Spinal cord (tissue), 10 donors: ENCODE measurements at places on chromosomes 1 and 21. TPM values are rescaled to one million over a fixed set of nuclear protein-coding genes. Genes with fewer than 3 reads are reported as not detected.

- no peak for DNase-seq
Observed at GRCh38 chr1:201594575-201595245, 55.8 kb downstream of the NAV1 start.

GRCh38 chr1:22280526-22280925 is 137.6 kb upstream of the WNT4 start:
- no peak for DNase-seq

- no peak for DNase-seq
Observed at GRCh38 chr1:97207868-97208267, 486.3 kb downstream of the PTBP2 start.

- no peak for DNase-seq
Observed at GRCh38 chr1:201253411-201253810, 29.9 kb upstream of the PKP1 start.

- DNase-seq = no peak
Observed at GRCh38 chr1:8495928-8496401, 178.1 kb downstream of the SLC45A1 start.

- DNase-seq = no peak
Observed at GRCh38 chr1:53580009-53580400, 120.8 kb downstream of the DMRTB1 start.

GRCh38 chr1:16028237-16029002 is 6.6 kb downstream of the CLCNKA start:
- DNase-seq = no peak

DNA sequence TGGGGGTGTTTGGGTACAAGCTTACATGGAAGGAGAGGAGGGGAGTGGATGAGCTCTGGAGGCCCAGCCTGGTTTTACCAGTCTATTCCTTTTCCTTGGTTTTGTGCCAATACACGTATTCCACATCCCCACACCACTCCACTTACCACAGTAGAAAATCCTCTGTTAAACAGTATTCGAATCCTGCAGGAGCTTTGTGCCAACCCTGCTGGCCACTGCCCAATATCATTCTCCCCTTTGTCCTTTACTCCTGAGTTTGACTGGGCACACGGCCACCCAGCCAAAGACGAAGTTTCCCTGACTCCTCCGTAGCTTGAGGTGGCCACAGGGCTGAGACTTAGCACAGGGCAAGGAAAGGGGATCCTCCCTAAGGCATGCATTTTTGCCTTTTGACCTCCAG is 61.6 kb downstream of the TMCO4 start:
- peak; percentile 57 for DNase-seq

DNA sequence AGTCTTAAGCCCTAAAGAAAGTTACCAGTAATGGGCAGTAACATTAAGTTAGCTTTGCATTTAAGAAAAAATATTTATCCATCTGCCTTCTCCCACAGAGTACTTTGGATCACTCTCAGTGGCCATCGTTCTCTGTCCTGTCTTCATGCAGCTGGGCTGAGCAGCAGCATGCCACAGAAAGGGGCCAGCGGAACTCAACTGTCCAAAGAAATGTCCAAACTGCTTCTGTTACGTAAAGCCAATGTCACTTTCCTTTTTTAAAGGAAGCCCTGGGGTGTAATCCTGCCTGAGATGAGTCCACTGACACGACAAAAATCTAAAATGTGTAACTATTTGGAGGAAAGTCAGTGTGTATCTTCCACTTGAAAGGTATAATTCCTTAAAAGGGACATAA is 291.6 kb downstream of the SMYD3 start:
- DNase-seq = no peak

DNA sequence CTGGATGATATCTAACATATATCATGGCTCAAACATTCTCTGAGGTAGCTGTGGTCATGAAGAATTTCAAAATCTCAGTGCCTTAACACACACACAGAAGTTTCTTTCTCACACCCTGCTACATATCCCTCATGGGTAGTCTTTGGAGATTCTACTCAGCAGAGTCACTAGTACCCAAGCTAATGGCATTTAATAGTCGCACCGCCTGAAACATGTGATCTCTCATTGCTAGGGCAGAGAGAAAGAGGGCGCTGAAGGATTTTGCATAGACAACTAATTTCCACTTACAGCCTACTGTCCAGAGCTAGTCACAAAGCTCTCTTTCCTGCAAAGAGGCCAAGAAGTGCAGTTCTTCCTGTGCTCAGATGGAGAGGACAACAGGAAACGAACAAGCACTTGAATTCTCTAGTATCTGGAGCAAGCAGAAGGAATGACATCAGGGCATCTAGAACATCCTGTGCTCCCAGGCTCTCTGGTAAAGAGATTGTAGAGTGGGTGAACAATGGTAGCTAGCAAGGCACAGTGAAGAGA is 183.4 kb upstream of the PTBP2 start:
- DNase-seq = no peak

DNA sequence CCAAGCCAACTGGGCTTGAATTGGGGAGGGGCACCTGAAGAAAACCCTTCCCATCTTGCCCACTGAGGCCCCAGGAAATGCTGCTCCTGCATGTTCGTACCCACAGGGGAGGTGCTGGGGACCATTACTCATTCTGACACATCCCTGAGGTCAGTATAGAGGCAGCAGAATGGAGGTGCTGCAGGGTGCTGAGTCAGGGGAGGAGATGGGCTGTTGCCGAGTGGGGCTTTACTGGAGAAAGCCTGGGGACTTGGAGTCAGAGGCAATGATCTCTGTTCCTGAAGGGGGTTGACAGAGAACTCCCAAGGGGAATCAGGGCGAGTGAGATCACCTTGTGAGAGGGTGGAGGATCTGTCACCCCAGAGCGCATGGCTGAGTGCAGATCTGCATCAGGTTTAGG is 40.2 kb upstream of the KCNA10 start:
- no peak for DNase-seq

- DNase-seq = no peak
Observed at GRCh38 chr21:27683292-27683691, 716.4 kb upstream of the ADAMTS5 start.

GRCh38 chr1:215269955-215270354 is 187.4 kb downstream of the KCNK2 start:
- DNase-seq = no peak

DNA sequence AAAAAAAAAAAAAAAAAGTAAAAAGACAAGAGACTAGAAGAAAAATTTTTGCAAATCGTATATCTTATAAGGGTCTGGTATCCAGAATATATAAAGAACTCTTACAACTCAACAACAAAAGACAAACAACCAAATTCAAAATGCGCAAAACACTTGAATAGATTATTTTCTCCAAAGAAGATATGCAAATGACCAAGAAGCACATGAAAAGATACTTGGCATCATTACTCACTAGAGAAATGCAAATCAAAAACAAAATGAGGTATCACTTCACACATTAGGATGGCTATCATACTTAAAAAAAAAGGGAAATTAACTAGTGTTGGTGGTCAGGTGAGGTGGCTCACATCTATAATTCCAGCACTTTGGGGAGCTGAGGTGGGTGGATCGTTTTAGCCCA is 12.0 kb upstream of the SLC2A5 start:
- DNase-seq = no peak

GRCh38 chr21:21101911-21102310 is 103.7 kb downstream of the NCAM2 start:
- DNase-seq = peak; percentile 35

DNA sequence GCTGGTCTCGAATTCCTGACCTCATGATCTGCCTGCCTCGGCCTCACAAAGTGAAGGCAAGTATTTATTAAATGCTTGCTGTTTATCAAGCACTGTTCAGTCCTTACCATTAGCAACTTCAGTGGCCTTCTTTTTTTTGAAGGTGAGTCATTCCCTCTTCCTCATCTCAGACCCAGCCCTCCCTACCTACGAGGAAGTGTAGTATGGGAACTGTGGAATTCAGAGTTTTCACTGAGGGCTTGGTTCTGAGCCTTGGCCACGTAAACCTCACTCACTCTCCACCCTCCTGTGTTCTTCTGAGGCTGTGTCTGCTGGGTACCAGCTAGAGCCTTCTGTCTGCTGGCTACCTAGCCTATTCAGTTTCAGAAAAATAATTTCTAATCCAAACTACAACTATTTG is 218.3 kb upstream of the SGIP1 start:
- no peak for DNase-seq

GRCh38 chr1:37513795-37514349 is 694 bp downstream of the MEAF6 start:
- peak; percentile 81 for DNase-seq

GRCh38 chr1:88773540-88774150 is 89.6 kb downstream of the PKN2 start:
- no peak for DNase-seq

GRCh38 chr1:167881786-167882185 is 32.1 kb downstream of the ADCY10 start:
- DNase-seq = no peak

- DNase-seq = no peak
Observed at GRCh38 chr1:219681876-219682275, 69.0 kb upstream of the ZC3H11B start.

DNA sequence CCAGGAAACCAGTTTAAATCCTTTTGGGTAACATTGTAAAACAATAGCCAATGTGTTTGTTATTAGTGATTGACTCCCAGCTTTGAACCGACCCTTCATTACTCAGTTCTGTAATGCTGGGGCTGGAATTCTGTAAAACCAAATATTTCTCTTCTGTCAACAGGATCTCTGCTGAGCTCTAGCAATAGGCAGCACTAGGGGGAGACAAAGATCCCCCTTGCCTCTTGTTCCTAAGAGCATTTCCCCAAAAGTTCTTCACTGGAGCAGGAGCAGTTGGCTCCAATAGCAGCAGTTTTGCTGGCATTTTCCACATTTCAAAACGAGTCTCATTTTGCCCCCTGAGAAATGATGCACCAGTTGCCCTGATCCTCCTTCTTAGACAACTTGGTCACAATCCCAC is 1671.1 kb downstream of the MRPL39 start:
- DNase-seq = no peak

- no peak for DNase-seq
Observed at GRCh38 chr1:31943546-31944184, 5.5 kb upstream of the PTP4A2 start.

DNA sequence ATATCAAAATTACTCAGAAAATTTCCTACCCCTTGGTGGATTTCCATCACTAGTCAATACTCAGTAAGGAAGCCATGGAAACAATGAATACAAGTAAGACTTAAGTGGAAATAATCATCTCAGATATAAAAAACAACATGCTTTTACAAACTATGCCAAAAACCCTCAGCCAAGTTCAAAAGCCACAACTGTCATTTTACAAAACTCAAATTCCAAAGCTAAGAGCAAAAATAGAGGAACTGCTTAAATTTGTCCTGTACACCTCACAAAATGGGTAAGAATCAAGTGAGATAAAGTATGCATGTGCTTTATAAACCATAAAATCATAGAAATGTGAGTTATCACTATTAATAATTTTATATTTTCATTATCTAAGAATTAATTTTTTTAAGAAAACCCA is 9.6 kb downstream of the TMCO1 start:
- DNase-seq = no peak

DNA sequence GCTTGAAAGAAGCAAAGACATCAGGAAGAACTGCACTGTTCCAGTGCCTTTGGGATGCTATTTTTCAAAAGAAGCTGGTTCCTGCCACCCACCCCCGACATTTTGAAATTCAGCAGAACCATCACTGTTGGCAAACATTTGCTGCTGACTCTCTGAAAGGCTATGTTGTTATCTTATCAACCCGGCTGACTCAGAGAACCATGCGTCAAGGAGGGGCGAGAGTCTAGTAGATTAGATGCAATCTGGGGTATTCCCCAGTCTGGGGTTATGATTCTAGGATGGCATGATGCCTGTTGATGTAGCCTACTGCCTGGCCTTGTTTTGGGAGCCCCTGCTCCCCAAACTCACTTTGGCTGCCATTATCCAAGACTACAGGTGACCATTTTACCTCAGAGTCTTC is 267.8 kb upstream of the RUNX1 start:
- no peak for DNase-seq

GRCh38 chr1:181604482-181605249 is 121.3 kb downstream of the CACNA1E start:
- peak; percentile 32 for DNase-seq

GRCh38 chr1:172719066-172719627 is 60.2 kb downstream of the FASLG start:
- DNase-seq = no peak

- DNase-seq = no peak
Observed at GRCh38 chr1:71881611-71882010, 400.7 kb downstream of the NEGR1 start.

DNA sequence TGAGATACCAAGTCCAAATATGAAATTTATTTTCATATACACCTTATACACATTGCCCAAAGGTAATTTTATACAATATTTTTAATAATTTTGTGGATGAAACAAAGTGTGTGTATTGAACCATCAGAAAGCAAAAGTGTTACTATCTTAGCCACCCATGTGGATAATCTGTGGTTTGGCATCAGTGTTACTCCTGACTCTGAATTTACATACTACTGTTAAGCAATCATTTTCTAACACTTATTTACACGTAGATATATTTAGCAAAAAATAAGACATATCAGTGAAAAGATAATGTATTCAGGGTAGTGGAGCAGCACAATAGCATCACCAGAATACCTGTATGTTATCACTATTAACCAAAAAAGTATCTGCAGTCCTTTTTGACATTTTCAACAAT is 23.8 kb downstream of the DENND2D start:
- DNase-seq = no peak

DNA sequence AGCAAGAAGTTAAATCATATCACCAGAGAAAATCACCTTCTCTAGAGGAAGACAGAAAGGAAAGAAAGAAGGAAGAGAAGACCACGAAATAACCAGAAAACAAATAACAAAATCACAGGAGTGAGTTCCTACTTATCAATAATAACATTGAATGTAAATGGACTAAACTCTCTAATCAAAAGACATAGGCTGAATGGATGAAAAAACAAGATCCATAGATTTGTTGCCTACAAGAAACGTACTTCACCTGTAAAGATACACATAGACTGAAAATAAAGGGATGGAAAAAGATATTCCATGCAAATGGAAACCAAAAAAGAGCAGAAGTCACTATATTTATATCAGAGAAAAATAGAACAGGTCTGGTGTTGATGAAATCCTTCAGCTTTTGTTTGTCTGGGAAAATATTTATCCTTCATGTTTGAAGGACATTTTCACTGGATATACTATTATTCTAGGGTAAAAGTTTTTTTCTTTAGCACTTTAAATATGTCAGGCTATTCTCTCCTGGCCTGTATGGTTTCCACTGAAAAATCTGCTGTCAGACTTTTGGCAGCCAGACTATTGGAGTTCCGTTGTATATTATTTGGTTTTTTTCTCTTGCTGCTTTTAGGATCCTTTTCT is 202.5 kb upstream of the DUSP10 start:
- DNase-seq = no peak

The IKBKE gene
- 4.4 TPM for polyA plus RNA-seq

The DDAH1 gene
- polyA plus RNA-seq = 134 TPM

The MIXL1 gene
- polyA plus RNA-seq = 1.1 TPM

The GPR37L1 gene
- 5.8 TPM for polyA plus RNA-seq

The SPRR2E gene
- polyA plus RNA-seq = not detected

The CD101 gene
- polyA plus RNA-seq = 4.9 TPM

The GJA9 gene
- polyA plus RNA-seq = 1.0 TPM

The SH2D1B gene
- not detected for polyA plus RNA-seq

The FAM89A gene
- 28.8 TPM for polyA plus RNA-seq

The SPATA21 gene
- polyA plus RNA-seq = 0.59 TPM

The MAEL gene
- 3.5 TPM for polyA plus RNA-seq

The HSD3B1 gene
- polyA plus RNA-seq = 1.3 TPM

The PTPN7 gene
- polyA plus RNA-seq = 0.98 TPM

The SLC22A15 gene
- 28.5 TPM for polyA plus RNA-seq

The GUCA2B gene
- not detected for polyA plus RNA-seq
